H9 (cell line): ENCODE measurements at places on chromosomes 4 and X.

DNA sequence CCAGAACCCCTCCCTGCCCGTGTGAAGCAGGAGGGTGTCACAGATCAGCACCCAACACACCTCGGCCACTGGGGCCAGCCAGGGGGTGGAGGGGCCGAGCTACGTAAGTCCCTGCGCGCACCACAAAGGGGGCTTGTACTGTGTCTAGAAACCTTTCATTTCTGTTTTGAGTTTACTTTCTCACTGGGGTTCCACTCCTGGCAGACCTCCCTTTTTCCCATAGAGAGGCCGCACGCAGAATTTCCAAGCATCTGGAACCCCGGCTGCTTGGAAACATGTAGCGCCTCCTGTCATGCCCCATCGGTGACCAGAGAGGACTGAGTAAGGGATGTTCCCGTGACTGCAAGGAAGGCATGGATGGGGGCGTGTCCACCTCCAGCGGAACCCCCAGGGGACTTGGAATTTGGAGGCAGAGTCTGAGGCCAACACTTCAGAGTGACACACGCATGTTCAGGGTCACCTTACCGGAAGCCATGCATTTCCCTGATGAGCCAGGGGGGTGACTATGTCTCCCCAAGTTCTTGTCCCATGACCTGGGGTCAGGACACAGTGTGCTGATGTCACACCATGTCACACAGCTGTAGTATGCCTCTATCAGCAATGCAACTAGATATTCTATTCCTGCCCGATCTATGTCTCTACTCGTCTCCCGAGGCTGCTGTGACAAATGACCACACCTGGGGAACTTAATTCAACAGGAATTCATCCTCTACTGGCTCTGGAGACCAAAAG is 105.3 kb downstream of the DHRSX start:
- no peak for DNase-seq

- no peak for DNase-seq
These were observed 96.8 kb upstream of the FAT1 start for GRCh38 chr4:186820391-186820891.

GRCh38 chrX:18582910-18583493 is 88.9 kb downstream of the RS1 start:
- DNase-seq: no peak

DNA sequence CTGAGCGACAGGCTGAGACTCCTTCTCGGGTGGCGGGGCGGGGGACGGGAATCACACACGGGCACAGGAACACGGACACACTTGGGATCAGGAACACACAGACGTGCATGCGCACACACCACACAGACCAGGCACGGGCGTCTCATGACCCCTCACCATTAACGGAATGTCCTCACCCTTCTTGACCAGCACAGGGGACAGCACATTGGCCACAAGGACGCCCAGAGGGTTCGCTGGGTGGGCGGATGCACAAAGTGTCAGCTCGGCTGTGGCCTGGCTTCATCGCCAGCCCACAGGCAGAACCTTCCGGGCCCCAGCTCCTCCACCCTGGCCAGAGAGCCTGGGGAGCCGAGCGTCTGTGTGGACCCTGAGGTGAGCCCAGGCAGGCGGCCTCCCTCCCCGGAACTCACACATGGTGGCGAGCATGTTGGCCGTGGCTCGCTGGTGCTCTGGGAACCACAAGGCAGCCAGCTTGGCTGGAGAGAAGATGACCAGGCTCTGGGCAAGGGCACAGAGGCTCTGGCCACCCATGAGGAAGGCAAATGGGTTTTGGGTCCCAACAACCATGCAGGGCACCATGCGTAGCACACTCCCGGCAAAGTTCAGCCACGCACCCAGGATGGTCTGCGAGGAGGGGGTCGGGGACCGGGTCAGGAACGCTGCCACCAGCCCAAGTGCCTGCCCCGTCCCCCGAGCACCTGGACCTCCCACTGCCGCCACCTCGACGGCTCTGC is 3.1 kb downstream of the SLC49A3 start:
- no peak for DNase-seq

- DNase-seq: no peak
These were observed 561.5 kb upstream of the FTHL17 start for GRCh38 chrX:31633349-31633748.

GRCh38 chrX:127782904-127783303 is 269.3 kb downstream of the ACTRT1 start:
- no peak for DNase-seq

DNA sequence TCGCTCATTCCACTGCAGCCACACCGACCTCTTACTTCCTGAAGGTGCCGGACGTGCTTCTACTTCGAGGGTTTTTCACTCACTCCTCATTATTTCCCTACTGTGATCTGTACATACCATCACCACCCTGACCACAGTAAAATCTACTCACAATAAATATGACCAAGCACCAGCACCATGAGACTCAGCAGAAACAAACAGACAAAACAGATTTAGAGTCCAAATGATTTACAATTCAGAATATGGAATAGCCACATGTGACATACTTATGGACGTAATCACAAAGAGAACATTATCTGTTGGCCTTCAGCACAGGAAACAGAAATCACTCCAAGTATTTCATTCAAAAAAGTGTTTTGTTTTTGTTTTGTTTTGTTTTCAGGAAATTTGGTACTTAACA is 16.1 kb upstream of the KLB start:
- no peak for DNase-seq

- DNase-seq: no peak
These were observed 28.3 kb downstream of the STK32B start for GRCh38 chr4:5079581-5079980.

GRCh38 chrX:123878252-123878721 is 18.4 kb downstream of the XIAP start:
- no peak for DNase-seq

GRCh38 chrX:70016513-70016912 is 33.2 kb downstream of the AWAT2 start:
- no peak for DNase-seq

GRCh38 chrX:49282647-49283011 is 13.0 kb downstream of the PPP1R3F start:
- DNase-seq: peak; percentile 53

DNA sequence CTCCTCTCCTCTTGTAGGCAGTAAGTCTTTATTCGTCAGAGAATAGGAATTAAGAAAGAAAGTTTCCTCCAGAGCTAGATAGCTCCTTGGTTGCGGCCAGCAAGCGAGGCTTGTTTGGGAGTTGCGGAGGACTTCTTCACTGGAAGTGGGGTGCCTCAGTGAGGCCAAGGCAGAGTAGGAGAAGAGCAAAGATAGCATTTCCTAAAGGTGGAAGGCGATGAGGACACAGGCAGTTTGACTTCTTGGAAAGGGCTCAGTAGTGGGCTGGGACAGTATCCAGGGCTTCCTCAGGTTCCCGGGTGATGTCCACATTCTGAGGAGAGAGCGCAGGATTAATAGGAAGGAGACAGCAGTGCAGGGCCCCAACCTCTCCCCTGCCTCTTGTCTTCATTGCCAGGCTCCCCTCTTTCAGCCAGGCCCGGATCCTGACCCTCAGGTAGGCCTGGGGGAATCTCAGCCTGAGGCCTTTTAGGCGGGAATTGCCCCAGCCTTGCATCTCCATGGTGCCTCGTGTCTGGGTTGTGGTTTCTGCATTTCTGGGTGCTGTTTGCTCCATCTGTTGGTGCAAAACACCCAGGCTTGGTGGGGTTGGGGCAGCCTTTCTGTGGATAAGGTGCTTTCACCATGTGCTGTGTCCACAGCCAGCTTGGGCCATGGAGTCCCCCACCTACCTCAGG is 12.7 kb downstream of the TRO start:
- DNase-seq: no peak

DNA sequence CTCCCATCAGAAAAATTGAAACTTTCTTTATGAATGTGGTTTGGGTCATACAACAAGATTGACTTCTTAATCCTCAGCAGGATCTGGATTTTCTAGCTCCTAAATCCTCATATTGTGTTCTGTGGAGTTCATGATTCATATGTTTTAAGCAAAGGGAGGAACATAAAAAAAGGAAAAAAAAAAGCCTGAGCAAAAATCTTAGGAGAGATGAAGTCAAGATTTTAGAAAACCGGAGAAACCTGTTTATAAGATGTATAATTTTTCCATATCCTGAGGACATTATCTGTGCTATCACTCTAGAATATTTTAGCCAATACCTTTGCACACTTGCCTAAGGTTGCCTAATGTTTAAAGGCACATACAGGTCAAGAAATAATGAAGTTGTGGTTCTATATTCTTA is 7.0 kb upstream of the EREG start:
- no peak for DNase-seq

DNA sequence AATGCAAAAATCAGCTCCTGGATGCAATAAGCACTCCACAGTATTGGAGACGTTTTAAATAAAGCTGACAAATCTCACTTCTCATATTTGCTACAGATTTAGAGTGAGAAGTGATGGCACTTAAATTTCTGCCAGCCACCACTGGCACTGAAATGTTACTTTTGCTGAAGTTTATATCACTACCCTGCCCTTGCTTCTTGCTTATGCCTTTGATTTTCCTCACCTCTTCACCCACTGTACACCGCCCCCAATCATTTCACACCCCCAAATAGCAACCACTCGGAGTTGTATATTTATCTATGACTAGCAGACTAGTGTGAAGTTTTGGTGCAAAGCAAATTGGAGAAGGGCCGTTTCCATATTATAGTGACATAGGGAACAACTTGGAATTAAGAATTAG is 19.9 kb upstream of the SLC7A11 start:
- DNase-seq: no peak

DNA sequence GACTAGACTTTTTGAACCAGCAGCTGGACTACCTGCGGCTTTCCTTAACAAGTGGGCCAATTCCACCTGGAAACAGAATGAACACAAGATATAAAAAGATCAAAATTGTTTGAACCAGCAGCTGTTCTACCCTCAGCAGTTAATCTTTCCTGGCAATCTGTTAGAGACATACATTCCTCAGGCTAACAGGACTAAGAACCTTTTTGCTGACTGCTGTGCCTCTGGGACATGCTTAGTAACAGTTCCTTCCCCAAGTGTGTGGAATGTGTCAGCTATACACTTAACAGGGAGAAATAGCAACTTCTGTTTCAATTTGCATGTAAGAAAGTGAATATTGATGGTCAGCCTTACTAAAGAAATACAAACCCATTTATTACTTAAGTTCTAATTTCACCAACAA is 554.4 kb downstream of the ARAP2 start:
- DNase-seq: no peak

DNA sequence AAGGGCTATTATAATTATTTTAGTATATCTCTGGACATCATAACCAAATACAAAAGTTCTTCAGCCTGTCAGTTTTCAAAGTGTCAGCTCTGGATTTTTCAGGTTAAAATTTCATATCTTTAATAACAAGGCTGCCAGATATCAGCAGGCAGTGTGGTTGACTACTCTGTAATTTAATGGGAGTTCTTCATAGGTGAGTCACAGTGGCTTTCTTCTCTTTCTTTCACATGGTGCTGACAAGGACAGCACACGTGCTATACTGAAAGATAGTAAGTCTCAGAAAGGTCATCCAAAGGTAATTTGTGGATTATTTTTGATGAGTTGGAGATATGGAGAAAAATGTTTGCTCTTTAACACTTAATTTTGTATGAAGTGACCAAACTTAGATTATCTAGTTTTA is 43.2 kb downstream of the GALNT7 start:
- no peak for DNase-seq

GRCh38 chr4:16721613-16722291 is 176.7 kb downstream of the LDB2 start:
- DNase-seq: no peak

GRCh38 chr4:2186133-2186864 is 55.6 kb downstream of the HAUS3 start:
- peak; percentile 68 for DNase-seq

GRCh38 chr4:14862891-14863290 is 139.4 kb upstream of the CPEB2 start:
- DNase-seq: peak; percentile 31

GRCh38 chr4:70712604-70713452 is 8.9 kb upstream of the RUFY3 start:
- DNase-seq: no peak

DNA sequence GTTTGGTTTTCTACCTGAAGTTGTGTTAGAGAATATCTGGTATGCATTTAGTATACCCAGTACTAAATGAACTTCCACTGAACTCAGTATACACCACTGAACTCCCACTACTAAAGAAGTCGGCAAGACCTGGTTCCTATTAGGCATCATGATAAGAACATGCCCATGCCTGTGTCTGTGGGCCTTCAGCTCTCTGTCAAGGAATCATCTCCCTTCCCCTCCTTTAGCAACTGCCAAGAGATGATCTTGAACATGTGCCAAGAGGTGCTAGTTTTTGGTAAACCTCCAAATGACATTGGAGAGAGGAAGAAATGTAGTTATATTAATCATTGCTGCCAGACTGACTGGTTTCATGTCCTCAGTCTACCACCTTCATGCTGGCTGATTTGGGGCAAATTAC is 113.2 kb downstream of the ATP10D start:
- no peak for DNase-seq

DNA sequence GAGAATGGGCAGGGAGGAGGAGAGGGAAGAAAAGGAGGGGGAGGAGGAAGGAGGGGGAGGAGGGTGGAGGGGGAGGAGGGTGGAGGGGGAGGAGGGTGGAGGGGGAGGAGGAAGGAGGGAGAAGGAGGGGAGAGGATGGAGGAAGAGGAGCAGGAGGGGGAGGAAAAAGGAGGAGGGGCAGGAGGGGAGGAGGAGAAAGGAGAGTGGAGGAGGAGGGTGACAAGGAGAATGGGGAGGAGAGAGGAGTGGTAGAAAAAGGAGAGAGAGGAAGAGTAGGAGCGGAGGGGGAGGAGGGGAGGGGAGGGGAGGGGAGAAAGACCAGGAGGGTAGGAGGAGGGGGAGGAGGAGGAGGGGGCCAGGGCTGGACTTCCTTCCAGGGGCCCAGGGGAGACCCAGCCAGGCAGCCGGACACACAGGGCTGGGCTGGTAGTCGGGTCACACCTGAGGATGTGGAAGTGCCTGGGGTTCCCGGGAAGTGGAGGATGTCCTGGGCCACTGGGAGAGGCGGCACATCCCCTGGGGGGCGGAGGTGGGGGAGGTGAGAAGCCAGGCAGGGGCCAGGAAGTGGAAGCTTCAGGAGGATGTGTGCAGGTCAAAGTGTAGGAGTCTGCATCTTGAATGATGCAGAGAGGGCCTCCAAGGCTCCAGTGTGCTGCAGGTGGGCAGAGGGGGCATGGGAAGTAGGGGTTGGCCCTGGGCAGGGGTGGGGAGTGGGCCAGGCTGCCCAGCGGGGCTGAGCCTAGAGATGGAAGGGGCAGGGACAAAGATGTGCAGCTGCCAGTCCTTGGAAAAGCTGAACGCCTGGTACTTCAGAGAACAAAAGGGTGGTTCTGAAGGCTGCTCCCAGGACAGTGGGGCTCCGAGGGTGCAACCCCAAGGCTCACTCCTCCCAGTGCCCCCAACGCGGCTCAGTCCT is 18.8 kb downstream of the IL3RA start:
- DNase-seq: peak; percentile 80
